Activated T-cell treated with anti-CD3 and anti-CD28 coated beads for 48 hours (primary cell): ENCODE measurements at places on chromosomes 16 and 17.

DNA sequence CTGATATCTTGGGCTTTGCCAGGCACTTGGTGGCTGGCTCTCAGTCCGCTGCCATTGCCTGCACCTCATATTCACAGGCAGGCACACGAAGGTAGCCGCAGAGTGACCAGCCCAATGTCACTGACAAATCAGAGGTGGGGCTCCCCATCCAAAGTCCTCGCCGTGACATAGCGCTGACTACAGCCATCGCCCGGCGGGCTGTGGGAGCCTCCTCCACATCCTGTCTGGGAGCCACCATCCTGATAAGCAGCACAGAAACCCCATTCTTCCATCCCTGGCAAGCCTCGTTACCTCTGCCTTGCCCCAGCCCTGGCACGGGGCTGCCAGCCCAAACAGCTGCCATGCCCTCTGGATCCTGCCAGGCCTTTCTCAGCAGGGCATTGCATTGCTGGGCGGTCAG, 437.8 kb downstream of the SLC39A11 start:
- DNase-seq = no peak

GRCh38 chr17:27793168-27793905, 7.0 kb downstream of the NOS2 start:
- DNase-seq = no peak

DNA sequence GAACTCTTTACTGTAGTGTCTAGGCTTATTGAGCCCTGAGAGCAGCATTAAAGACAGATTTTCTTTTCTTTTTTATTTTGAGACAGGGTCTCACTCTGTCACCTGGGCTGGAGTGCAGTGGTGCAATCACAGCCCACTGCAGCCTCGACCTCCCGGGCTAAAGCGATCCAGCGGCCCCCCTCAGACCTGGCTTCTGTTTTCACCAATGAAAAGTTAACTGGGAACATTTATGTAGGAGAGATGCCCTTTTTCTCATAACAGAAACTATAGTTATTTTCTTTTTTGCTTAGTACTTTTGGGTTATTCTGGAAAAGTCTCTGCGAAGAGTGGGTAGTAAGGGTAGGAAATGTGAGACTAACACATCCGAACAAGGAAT, 1.5 kb downstream of the MAP1LC3B start:
- no peak for DNase-seq

GRCh38 chr17:40996829-40997228, 2.9 kb upstream of the KRTAP3-3 start:
- no peak for DNase-seq

DNA sequence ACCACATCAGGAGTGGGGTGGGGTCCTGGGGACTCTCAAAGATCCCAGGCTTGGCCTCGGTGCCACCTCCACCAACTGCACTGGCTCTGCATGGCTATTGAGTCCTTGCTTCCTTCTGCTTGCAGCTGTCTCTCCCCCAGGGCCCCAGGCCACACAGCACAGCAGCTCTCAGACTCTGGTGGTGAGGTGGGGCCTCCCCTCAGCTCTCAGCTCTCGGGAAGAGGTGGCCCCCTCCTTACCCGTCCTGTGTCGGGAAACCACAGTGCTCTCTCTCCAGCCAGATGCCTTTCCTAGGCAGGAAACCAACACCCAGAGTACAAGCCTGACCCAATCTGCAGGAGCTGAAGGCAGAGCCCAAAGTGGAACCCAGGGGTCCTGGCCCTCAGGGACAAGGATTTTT, 18.5 kb downstream of the SRCIN1 start:
- DNase-seq = no peak

- DNase-seq = no peak
Measured at GRCh38 chr16:9647981-9648701, 534.1 kb downstream of the GRIN2A start.

GRCh38 chr16:7340938-7341337, 8.3 kb downstream of the RBFOX1 start:
- no peak for DNase-seq

GRCh38 chr17:78903101-78903779, at the start of gene CEP295NL:
CEP295NL (minus strand) TSS chr17:78903201; CDS start chr17:78901828, 1,373 bp downstream.
- no peak for DNase-seq

GRCh38 chr16:6095414-6095813, 997.8 kb upstream of the EEF2KMT start:
- no peak for DNase-seq

DNA sequence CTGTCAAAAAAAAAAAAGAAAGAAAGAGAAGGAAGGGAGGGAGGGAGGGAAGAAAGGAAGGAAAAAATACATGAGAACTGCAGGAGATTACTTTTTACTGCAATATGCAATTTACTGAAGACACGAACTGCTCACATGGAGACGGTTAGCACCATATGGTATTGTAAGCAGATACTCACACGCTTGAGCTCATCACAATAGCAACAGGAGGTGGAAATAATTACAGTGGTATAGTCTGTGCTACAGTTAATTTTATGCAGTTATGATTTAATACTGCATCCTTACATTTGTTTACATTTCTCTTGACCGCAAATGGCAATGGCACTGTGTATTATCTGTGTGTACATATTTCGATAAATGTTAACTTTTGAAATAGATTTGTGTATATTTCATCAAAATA, 21.4 kb upstream of the SLC46A1 start:
- DNase-seq = no peak

DNA sequence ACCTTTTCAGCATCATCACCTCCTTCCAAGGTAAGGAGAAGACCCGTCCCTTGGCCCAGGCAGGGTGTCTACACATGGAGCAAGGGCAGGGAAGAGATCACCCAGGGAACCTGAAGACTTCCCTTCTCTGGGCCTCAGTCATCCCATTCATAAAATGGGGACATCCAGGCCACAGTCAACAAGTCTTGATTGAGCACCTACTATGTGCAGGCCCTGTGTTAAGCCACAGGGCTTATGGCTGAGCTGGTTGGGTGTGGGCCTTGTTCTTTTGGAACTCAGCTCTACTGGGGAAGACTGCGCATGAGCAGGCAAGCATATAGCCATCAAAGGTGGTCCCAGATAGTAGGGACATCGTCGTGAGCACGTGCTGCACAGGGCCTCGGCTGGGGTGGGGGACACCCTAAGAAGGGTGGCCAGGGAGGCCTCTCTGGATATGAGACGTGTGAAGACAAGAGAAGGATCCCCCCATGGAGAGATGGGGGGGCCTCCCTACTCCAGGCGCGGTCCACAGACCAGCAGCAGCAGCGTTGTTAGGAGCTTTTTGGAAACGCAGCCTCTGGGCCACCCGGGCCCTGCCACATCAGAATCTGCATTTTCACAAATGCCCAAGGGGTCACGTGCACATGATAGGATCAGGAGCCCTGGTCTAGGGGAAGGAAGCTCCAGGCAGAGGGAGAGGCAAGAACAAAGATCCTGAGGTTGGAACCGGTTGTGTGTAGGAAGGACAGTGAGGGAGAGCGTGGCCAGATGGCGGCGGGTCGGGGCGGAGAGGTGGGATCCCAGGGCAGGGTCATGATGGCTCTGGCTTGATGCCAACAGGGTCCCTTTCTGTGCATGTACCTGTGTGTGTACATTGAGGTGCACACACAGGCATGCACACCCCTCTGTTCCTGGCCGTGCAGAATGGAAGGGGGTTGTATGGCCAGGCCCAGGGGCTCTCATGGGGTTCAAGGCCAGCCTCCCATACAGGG, 5.9 kb upstream of the ADGRG3 start:
- no peak for DNase-seq

DNA sequence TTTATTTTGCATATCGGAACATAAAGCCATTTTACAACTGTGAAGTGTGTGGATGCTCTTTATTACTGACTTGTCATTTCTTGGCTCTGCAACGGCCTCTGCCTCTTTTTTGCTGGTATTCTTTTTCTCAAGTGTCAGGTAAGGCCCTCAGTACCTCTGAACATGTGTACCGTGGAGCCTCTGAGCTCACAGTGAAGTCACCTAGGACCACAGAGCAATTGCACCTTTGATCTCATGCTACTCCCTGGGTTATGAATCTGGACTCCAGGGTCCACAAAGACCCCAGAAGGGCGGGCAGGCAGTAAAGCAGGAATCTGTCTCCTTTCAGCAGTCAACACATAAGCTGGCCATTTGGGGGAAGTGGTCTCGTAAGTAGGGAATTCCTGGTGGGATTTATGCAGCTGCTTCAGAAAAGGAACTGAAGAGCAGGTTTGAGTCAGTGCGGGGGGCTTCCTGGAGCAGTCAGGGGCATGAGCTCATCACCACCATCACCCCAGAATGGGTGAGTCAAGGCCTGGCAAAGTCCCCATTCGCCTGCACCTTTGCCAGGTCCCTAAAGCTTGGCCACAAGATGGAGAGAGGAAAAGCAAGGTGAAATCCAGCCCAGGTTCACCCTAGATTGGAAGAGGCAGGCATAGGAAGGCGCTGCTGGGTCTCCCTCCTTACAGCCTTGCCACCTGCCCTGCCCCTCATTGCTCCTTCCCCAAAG, 33.0 kb downstream of the TBX4 start:
- DNase-seq = no peak

- no peak for DNase-seq
Measured at GRCh38 chr17:67544364-67544955, 167.4 kb downstream of the PITPNC1 start.

DNA sequence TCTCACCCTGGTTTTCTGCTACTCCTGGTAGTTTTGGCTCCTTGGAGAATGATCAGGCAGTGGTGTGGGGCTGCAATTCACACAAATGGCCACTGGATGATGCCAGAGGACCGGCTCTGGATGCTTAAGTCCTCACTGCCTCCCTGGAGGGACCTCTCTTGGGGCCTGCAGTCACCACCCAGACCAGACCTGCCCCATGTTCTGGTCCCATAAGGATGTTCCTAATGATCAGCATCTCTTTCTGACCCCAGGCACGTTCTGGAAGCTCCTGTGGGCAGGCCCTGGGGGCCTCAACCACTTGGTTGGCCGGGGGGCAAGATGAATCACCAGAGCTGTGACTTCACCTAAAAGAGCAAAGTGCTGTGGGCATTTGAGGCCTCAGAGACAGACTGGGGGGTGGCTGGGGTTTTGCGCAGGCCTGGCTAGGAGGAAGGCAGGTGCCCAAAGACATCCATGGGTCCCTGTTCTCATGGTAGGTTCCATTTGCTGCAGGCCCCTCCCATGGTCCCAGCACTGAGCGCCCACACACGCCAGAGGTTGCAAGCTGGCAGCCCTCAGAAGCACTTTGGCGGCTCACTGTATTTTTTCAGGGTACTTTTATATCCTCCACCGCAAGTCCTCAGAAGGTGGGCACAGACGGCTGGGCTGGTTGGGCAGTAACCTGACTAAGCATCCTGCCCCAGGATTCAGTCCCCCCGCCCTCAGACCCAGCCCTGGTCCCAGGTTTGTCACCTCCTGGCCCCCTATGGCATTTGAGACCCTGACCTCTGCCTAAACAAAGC, 53.2 kb downstream of the NT5M start:
- peak; percentile 60 for DNase-seq

DNA sequence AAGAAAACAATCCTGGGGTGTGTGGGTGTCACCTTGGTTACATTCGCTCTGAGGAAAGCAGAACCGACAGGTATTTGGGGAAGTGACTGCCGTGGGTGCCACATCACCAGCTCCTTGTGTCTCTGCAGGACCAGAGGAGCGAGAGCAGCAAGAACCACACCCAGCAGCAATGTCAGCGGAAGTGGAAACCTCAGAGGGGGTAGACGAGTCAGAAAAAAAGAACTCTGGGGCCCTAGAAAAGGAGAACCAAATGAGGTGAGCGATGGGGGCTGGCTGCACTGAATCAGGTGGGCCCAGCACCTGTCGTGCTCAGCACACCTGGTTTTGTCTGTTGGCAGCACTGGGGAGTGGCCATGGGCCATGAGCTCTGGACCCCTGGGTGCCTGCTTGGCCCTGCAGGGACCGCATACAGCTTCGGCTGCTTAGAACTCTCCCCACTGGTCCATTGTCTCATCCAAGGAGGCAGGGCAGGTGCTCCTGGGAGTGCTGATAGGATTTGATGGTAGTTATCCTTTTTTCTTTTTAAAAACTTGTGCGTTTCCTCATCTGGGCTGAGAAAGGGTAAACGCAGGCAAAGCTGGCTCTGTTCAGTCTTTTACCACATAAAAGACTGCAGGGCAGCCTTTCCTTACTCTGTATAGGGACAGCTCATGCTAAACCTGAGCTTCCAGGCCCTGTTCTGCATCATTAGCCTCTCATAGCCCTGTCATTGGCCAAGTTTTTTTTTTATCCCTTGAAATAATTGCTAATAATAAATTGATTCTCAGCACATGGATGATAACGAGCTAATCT, 29.4 kb downstream of the HMOX2 start:
- DNase-seq = peak; percentile 55

GRCh38 chr17:15112846-15113617, 152.1 kb downstream of the PMP22 start:
- DNase-seq = no peak

DNA sequence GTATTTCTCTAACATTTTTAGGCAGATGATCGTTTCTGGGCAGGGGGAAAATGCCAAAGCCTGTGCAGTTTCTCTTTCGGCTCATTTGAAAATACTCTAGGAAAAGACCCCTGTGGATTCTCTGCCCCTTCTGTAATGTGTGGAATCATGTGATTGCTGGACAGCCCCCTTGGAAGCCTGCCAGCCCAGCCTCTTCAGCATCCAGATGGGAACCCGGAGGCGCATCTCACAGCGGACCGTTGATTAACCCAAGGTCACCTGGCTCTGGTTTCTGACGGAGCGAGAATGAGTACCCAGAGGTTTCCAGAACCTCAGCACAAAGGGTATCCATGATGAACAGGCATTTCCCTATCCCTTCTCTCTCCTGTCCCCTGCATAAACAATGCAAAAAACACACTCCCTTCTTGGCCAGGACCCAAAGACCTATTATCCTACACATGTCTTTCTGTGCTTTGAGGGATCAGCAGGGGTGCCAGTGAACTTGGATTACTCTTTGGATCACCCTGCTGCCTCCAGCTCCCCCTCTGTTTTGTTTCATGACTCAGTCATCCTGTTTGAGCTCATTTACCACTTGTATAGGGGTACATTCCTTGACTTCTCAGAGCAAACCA, 957.1 kb upstream of the RBFOX1 start:
- no peak for DNase-seq
